ENCODE measurements at places on chromosomes 5 and 9. TPM values are rescaled to one million over a fixed set of nuclear protein-coding genes. Genes with fewer than 3 reads are reported as not detected.

DNA sequence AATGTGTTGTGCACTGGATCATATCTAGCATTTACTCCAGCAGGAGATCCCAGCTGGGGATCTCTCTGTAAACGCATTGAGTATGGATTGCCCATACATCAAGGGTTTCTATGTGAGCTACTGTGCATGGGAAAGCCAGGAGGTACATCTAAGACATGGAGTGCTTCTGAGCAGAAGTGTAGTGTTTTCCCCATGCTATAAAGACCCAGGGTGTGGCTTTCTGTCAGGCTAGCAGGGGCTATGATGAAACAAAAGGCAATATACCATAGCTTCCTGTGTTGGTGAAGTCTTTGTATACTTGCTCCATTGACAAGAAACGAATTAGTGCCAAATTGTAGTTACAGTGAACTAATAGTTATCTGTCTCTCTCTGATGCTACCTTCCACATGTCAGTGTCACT is 329.3 kb upstream of the TLE4 start:
- H3K4me1 ChIP-seq = no peaks in the 10 kb centered on the region
- no peak overlapping the region for H3K27ac ChIP-seq
- H3K27me3 ChIP-seq = no peaks in the 10 kb centered on the region
- DNase-seq = no peak

GRCh38 chr9:123775289-123776284 is 154.3 kb downstream of the DENND1A start:
- H3K4me1 ChIP-seq = peaks cover 5% of the 10 kb centered on the region
- no peaks in the 10 kb centered on the region for H3K27me3 ChIP-seq
- H3K36me3 ChIP-seq = no peaks in the 10 kb centered on the region
- no peak overlapping the region for H3K4me3 ChIP-seq
- peak; percentile 13 for DNase-seq

- H3K27ac ChIP-seq = no peak overlapping the region
- H3K4me3 ChIP-seq = no peak overlapping the region
- DNase-seq = no peak
- no peaks in the 10 kb centered on the region for H3K4me1 ChIP-seq
- no peaks in the 10 kb centered on the region for H3K36me3 ChIP-seq
- no peaks in the 10 kb centered on the region for H3K27me3 ChIP-seq
Measured at GRCh38 chr5:43854697-43855292, 251.8 kb downstream of the NNT start.

GRCh38 chr5:167578977-167579692 is 712.3 kb upstream of the WWC1 start:
- H3K27me3 ChIP-seq = no peaks in the 10 kb centered on the region
- no peaks in the 10 kb centered on the region for H3K4me1 ChIP-seq
- DNase-seq = no peak
- no peak overlapping the region for H3K27ac ChIP-seq
- H3K36me3 ChIP-seq = no peaks in the 10 kb centered on the region
- no peak overlapping the region for H3K4me3 ChIP-seq

DNA sequence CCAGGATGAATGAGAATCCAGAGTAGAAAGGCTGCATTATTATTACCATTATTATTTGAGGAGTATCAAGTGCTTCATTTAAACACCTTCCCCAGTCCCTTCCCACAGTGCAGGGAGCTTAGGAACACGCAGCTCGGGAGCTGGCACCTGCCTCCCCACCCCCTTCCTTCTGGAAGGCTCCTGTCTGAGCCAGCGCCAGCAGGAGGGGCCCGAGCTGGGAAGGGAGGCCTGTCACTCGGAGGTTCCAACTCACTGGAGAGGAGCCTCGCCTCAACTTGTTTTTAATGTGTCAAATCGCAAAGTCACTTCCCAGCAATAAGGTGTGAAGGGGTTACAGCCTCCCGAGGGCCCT is 156.4 kb upstream of the IRX4 start:
- H3K27ac ChIP-seq = no peak overlapping the region
- H3K27me3 ChIP-seq = peaks cover 14% of the 10 kb centered on the region
- H3K4me3 ChIP-seq = no peak overlapping the region

The ENHO gene
- total RNA-seq = not detected

The TMEM232 gene
- 2.2 TPM for total RNA-seq

DNA sequence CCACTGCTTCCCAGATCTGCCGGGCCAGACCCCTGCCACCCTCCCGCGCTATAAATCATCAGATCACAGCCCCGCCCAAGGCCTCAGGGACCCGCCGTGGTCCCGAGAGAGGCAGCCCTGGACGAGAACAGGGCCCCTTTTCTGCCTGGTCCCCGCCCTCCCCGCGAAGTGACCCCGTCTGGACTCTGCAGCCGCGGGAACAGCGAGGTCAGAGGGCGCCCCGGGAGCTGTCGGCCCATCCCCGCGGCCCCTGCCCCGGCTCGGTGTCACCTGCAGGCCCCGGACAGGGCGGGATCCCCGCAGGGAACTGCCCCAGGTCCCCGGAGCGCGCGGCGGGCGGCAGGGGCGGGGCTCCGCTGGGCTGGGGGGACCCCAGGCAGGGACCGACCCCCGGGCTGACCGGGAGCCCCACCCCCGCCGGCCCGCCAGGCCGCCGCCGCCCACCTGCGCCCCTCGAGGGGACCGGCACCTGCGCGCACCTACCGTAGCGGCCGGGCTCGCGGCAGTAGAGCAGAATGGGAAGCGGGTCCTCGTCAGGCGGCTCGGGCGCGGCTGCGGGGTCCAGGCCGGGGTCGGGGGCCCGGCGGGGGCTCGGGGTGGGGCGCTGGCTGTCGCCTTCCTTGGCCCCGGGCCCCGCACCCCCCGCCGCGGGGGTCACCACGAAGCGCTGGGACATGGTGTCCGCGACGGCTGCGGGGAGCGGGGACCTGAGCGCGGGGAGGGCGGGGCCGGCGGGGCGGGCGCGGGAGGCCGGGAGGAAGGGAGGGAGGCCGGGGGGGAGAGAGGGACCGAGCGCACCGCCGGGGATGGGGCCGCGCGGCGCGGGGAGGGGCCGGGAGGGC is 43.5 kb upstream of the SLC12A7 start:
- no peak overlapping the region for H3K4me3 ChIP-seq
- H3K27me3 ChIP-seq = peaks cover 18% of the 10 kb centered on the region
- H3K27ac ChIP-seq = no peak overlapping the region
- no peaks in the 10 kb centered on the region for H3K36me3 ChIP-seq

DNA sequence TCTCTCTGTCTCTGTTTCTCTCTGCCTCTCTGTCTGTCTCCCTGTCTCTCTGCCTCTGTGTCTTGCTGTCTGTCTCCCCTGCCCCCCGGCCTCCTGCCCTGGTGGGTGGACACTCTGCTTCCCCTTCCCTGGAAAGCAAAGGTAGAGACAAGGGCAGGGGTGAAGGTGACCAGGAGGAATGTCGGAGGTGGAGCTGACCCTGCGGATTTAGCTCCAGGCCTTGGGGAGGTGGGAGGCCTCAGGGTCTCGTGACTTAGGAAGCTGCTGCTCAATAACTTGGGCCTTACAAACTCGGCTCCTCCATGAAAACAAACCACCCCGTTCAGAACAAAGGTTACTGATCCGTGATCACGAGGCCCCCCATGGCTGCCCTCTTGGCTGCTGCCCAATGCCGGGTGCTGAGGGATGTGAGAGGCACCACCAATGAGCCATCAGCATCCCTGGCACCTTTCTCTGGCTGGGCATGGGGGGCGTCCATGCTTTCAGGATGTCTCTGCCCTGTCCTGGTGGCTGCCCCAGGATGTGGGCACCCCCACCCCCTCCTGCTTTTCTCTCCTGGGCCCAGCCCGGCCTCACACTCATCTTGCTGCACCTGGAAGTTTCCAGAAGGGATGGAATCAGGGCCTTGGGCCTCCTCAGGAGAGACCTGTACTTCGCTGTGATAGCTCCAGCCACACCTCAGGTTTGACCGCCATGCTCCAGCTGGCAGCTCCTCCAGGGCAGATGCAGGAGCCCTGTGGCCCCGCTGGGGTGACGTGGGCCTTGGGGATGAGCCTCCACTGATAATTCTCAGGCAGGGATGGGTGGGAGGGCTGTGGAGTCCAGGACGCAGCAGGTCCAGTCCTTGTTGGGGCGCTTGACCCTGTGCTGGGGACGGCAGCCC is 14.8 kb upstream of the SLC6A19 start:
- H3K27ac ChIP-seq = no peak overlapping the region
- H3K36me3 ChIP-seq = no peaks in the 10 kb centered on the region
- no peak for DNase-seq

DNA sequence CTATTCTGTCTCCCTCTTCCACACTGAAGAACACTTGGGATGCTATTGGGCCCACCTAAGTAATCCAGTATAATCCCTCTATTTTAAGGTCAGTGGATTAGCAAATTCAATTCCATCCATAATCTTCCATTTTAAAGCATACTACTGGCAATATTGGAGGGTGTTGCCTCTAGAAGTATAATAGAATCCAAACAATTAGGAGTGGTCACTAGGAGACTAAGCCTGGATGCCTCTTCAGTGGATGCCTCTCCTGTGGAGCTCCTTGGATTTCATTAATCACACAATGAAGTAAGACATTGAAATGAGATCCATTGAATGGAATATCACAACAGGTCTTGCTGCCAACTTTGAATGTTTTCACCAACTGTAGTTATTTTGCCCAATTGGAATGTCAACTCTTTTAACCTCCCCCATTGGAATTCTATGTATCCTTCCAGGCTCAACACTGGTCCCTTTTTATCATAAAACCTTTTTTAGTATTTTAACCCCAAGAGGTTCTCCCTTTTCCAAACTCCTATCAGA is 311.6 kb downstream of the PLK2 start:
- H3K4me3 ChIP-seq = no peak overlapping the region
- H3K36me3 ChIP-seq = no peaks in the 10 kb centered on the region
- no peaks in the 10 kb centered on the region for H3K27me3 ChIP-seq
- no peak for DNase-seq
- H3K27ac ChIP-seq = no peak overlapping the region
- H3K4me1 ChIP-seq = no peaks in the 10 kb centered on the region

The SOHLH1 gene
- not detected for total RNA-seq

The CYSTM1 gene
- 6.3 TPM for total RNA-seq

DNA sequence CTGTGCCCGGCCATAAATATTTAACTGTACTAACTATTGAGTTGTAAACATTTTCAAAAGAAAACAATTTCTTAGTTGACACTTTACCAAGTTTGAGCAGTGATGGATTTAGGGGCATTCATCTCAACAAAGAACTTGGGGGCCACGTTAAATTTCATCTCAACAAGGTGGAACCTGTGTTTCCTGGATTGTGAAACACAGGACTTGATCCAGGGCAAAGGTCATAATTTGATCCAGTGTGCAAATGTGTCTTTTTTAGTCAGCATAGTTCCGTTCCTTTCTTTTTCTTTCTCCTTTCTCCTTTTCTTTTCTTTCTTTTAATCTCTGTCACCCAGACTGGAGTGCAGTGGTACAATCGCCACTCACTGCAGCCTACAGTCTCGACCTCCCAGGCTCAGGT is 3.1 kb downstream of the GFRA3 start:
- peaks cover 4% of the 10 kb centered on the region for H3K27me3 ChIP-seq
- no peak for DNase-seq
- no peaks in the 10 kb centered on the region for H3K36me3 ChIP-seq
- no peaks in the 10 kb centered on the region for H3K4me1 ChIP-seq
- H3K4me3 ChIP-seq = no peak overlapping the region

DNA sequence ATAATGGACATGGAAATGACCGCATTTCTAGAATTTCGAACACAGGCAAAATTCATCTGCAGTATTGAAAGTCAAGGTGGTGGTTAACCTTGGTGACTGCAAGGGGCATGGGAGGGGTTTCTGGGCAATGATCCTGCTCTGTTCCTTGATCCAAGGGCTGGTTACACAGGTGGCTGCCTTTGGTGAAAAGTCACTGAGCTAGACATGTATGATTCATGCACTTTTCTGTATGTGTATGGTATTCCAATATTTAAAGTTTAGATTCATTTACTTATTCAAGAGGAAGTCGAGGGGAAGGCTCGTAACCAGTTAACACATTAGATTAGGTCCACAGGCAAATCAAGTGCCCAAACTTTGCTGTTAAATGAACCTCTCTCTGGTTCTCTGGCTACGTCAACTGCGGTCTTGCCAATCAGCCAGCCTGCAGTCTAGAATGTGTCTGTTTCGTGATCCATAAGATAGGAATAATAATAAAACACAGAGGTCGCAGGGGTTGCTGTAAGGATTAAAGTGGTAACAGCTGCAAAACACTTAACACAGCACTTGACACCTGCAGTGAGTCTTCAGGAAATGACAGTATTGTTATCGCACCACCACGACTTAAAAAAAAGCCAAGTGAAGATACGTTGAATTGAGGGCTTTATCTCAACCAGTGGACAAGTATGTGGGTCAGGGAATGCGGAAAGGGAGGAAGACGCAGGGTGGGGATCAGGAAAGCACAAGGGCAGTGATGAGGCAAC is 92.5 kb downstream of the TLE1 start:
- H3K27me3 ChIP-seq = no peaks in the 10 kb centered on the region
- H3K27ac ChIP-seq = no peak overlapping the region
- no peaks in the 10 kb centered on the region for H3K4me1 ChIP-seq
- DNase-seq = peak; percentile 2
- H3K36me3 ChIP-seq = no peaks in the 10 kb centered on the region

GRCh38 chr9:126724226-126724625 is 80.6 kb upstream of the ZBTB43 start:
- peaks cover 37% of the 10 kb centered on the region for H3K4me1 ChIP-seq
- no peaks in the 10 kb centered on the region for H3K36me3 ChIP-seq
- DNase-seq = no peak
- H3K27me3 ChIP-seq = no peaks in the 10 kb centered on the region
- H3K27ac ChIP-seq = no peak overlapping the region

- H3K27me3 ChIP-seq = no peaks in the 10 kb centered on the region
- H3K27ac ChIP-seq = no peak overlapping the region
- H3K36me3 ChIP-seq = no peaks in the 10 kb centered on the region
- H3K4me1 ChIP-seq = no peaks in the 10 kb centered on the region
- H3K4me3 ChIP-seq = no peak overlapping the region
Measured at GRCh38 chr9:70177121-70177520, 81.7 kb upstream of the SMC5 start.

DNA sequence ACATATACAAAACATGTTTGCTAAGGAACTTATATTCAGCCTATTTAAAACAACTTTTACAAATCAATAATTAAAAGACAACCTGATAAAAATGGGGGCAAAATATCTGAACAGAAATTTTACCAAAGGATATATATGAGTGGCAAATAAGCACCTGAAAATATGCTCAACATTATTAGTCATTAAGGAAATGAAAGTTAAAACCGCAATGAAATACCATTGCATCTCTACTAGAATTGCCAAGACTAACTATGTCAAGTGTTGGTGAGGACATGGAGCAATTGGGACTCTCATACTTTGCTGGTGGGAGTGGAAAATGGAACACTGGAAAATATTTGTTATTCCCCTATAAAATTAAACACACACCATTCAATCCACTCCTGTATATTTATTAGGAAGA is 26.3 kb upstream of the PPP2R2B start:
- no peak overlapping the region for H3K27ac ChIP-seq
- no peak overlapping the region for H3K4me3 ChIP-seq
- H3K36me3 ChIP-seq = no peaks in the 10 kb centered on the region
- no peaks in the 10 kb centered on the region for H3K4me1 ChIP-seq
- DNase-seq = no peak

The TNFAIP8 gene
- 167 TPM for total RNA-seq

The LCN15 gene
- not detected for total RNA-seq

- H3K27ac ChIP-seq = no peak overlapping the region
- H3K36me3 ChIP-seq = no peaks in the 10 kb centered on the region
- H3K4me3 ChIP-seq = no peak overlapping the region
- no peaks in the 10 kb centered on the region for H3K4me1 ChIP-seq
- DNase-seq = no peak
- peaks cover 9% of the 10 kb centered on the region for H3K27me3 ChIP-seq
Measured at GRCh38 chr5:33934176-33934575, 2.0 kb upstream of the RXFP3 start.
